Left ventricle myocardium superior (tissue), 1 donor: ENCODE measurements at places on chromosomes 5 and 9. TPM values are rescaled to one million over a fixed set of nuclear protein-coding genes. Genes with fewer than 3 reads are reported as not detected.

The SEMA6A gene
- total RNA-seq: 6.4 TPM

The CDHR2 gene
- 0.20 TPM for total RNA-seq

The BTNL9 gene
- 37.8 TPM for total RNA-seq

The ARHGEF37 gene
- 32.8 TPM for total RNA-seq

The PPIC gene
- 52.2 TPM for total RNA-seq

The PCDHGA10 gene
- 5.3 TPM for total RNA-seq

The IL5 gene
- not detected for total RNA-seq

The IFNW1 gene
- total RNA-seq: not detected

The TYRP1 gene
- 43.8 TPM for total RNA-seq
